Ovary (tissue), 10 donors: ENCODE measurements at places on chromosomes 3 and 15.

GRCh38 chr3:156036258-156037053, 83.9 kb upstream of the KCNAB1 start:
- DNase-seq = no peak

GRCh38 chr15:42206406-42206805, 1.7 kb downstream of the VPS39 start:
- no peak for DNase-seq

GRCh38 chr3:142151828-142152227, 2.5 kb upstream of the TFDP2 start:
- no peak for DNase-seq

- DNase-seq = peak; percentile 53
Observed at GRCh38 chr15:73944161-73945129, 18.2 kb downstream of the LOXL1 start.

GRCh38 chr15:57375827-57376695, at the start of gene CGNL1:
CGNL1 (plus strand) TSS chr15:57376505; CDS start chr15:57438000, 61,495 bp downstream.
- peak; percentile 78 for DNase-seq
